ENCODE measurements at places on chromosomes 7 and 10.
A peak's percentile ranks its signal among the peaks of the same experiment; 100 is the strongest.

DNA sequence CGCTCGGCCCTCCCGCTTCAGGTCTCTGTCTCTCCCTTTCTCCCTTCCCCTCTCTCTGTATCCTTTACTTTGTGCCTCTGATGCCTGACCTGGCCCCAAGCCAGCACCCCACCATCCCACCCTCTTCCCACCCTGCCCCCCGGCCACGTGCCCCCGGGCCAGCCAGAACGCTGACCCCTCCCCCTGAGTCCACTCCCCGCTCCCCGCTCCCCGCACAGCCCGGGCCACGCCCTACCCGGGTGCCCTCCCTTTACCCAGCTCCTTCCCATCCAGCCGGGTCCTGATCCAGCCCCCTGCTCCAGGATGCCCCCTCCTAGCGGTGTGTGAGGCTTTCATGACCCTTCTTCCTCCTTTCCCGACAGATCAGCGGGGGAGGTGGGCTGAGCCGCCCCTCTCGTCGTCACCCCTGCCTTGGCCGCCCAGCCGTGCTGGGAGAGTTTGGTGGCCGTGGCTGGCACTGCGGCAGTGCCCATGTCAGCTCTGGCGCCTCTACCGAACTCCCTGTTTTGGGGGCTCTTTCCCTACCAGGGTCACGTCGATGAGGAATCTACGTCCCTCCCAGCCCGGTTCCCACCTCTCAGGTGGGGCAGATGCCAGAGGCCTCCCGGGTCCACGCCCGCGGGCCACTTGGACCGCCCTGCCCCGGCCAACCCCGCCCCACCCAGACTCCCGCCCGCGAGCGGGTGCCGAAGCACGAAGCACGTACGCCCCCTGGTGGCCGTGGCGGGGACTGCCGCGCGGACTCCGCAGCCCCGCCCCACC lies 127.4 kb downstream of the UBE2H start:
- peak; percentile 83 for DNase-seq

- DNase-seq: peak; percentile 91
Measured at GRCh38 chr7:155258226-155258560, 39.5 kb upstream of the INSIG1 start.

GRCh38 chr10:6038071-6038631 lies 24.0 kb downstream of the IL2RA start:
- no peak for DNase-seq

DNA sequence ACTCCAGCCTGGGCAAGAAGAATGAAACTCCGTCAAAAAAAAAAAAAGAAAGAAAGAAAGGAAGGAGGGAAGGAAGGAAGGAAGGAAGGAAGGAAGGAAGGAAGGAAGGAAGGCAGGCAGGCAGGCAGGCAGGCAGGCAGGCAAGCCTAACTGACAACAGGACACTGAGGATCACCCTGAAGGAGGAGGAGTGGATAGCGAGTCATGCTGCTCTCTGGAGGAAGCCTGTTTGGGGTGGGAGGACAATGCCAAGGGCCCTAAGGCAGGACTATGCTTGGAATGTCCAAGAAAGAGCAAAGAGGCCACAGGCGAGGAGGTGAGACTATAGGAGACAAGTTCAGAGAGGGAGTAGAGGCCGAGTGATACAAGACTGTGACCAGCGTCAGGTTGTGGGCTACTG lies 107.0 kb upstream of the PARD3 start:
- peak; percentile 44 for DNase-seq

DNA sequence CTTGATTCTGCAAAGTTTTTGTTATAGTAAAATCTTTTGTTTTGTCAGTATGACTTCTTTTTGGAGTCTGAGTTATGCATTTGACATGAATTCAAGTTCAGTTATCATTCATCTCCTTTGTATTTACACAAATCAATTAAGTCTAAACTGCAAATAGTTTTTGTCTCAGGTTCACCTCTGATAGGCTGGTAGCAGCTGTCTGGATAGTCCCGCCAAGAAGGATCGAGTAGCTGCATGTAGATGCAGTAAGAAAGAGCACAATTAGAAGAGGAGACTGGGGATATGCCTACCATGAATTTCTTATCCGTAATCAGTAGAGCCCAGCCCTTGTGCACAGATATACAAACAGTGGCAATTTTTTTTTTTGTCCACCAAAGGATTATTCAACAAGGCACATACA lies 392.5 kb upstream of the ETV1 start:
- DNase-seq: no peak

DNA sequence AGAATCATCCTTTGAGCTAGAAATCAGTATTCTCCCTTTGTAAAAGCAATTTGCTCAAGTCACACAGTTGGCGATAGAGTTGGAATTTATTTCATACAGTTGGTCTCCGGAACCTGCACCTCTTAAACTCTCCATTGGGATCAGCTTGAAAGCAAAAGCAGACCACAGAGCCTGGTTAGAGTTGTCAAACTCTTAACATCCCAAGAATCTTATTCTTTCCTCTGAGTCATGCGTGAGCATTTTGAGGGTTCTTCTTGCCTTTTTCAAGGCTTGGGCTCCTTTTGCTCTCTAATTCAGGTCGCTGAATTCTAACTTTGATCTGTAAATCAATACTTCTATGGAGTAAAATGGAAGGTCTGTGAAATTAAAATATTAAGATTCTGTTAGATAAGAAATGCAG lies 19.6 kb upstream of the SCIN start:
- no peak for DNase-seq

DNA sequence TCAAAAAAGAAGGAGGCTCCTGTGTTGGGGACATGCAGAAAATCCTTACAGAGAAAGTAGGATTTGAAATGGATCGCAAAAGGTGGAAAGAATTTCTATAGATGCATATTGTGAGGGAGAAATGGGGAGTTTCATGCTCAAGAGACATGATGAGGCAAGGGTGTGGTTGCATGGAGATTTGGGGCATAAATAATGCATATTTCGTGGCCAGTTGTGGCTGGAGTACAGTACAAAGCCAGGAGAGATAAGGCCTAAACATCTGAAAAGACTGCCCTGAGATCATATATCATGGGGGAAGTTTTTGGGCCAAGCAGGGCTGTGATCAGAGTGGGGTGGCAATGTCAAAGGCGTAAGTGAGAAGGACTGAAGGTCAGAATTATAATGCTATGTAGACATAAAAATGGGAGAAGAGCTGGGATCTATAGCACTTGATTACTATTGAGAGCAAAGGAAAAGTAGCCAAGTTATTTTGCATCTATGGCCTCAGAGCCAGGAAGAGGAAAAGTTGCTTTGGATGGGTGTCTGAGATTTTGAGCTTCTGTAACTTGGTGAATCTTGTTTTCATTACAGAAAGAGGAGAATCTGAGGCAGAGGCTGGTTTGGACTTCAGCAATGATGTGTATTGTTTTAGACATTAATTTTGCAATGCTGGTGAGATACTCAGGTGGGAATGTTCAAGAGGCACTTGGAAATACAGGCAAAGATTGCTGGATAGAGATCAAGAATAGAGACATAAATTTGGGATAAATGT lies 166.6 kb downstream of the INHBA start:
- no peak for DNase-seq

GRCh38 chr7:55101359-55101758 lies 82.5 kb downstream of the EGFR start:
- no peak for DNase-seq

Data from MG63 (cell line).